Dermis microvascular lymphatic vessel endothelial cell (primary cell): ENCODE measurements at places on chromosomes 7 and 10. TPM values are rescaled to one million over a fixed set of nuclear protein-coding genes. Genes with fewer than 3 reads are reported as not detected.

Gene GBX1
- not detected in 2 replicates for total RNA-seq

Gene ZNF248
- total RNA-seq = 4.5 and 5.7 TPM in 2 replicates

Gene PILRB
- total RNA-seq = 4.1 and 10.2 TPM in 2 replicates

Gene ANKRD1
- total RNA-seq = 321 and 371 TPM in 2 replicates

Gene FBXL13
- total RNA-seq = 0.13 and 0.39 TPM in 2 replicates

Gene FIS1
- 162 and 217 TPM in 2 replicates for total RNA-seq

Gene SPACDR
- total RNA-seq = 0.39 and 0.76 TPM in 2 replicates

Gene STAMBPL1
- total RNA-seq = 0.25 and 0.26 TPM in 2 replicates

Gene IGF2BP3
- 4.3 and 12.3 TPM in 2 replicates for total RNA-seq

Gene EN2
- total RNA-seq = under 0.01 TPM in 1 of 2 replicates, not detected in the other

Gene SPDYE5
- total RNA-seq = under 0.01 TPM in 1 of 2 replicates, not detected in the other

Gene ELFN1
- 0.38 and 0.90 TPM in 2 replicates for total RNA-seq

Gene ACBD7
- 0.89 and 3.1 TPM in 2 replicates for total RNA-seq

Gene PHYH
- 5.8 and 8.1 TPM in 2 replicates for total RNA-seq

Gene ARHGAP22
- 2.7 and 5.3 TPM in 2 replicates for total RNA-seq

Gene CAV2
- 155 and 161 TPM in 2 replicates for total RNA-seq

Gene CABCOCO1
- total RNA-seq = not detected in 2 replicates

Gene HOXA3
- 3.0 and 3.7 TPM in 2 replicates for total RNA-seq

Gene TRIM73
- 0.90 and 1.0 TPM in 2 replicates for total RNA-seq

Gene IFIT3
- total RNA-seq = 7.3 and 15.7 TPM in 2 replicates

Gene GIMAP6
- total RNA-seq = 169 and 251 TPM in 2 replicates

Gene DNAAF5
- total RNA-seq = 14.4 and 18.8 TPM in 2 replicates

Gene OR2A2
- total RNA-seq = not detected in 2 replicates

Gene TWIST1
- not detected in 2 replicates for total RNA-seq

Gene HABP2
- total RNA-seq = 0.25 TPM in 1 of 2 replicates, not detected in the other

Gene GNG11
- total RNA-seq = 326 and 460 TPM in 2 replicates

Gene KAZALD1
- total RNA-seq = 0.38 and 0.39 TPM in 2 replicates

Gene ZNF425
- total RNA-seq = 1.5 and 2.5 TPM in 2 replicates

Gene SMKR1
- total RNA-seq = 0.13 and 0.51 TPM in 2 replicates

Gene ANKRD61
- under 0.01 and 0.25 TPM in 2 replicates for total RNA-seq

Gene PLAC9
- total RNA-seq = 0.63 and 3.7 TPM in 2 replicates

Gene FAM25G
- not detected in 2 replicates for total RNA-seq

Gene GPRIN2
- total RNA-seq = not detected in 2 replicates

Gene KIAA1217
- total RNA-seq = 9.1 and 11.1 TPM in 2 replicates

Gene TACR2
- under 0.01 and 0.63 TPM in 2 replicates for total RNA-seq

Gene ZNF37A
- 5.1 and 5.8 TPM in 2 replicates for total RNA-seq

Gene SPDYE8
- total RNA-seq = not detected in 2 replicates

Gene ACADSB
- total RNA-seq = 4.5 and 4.6 TPM in 2 replicates
